ENCODE measurements at places on chromosomes 4 and X.

DNA sequence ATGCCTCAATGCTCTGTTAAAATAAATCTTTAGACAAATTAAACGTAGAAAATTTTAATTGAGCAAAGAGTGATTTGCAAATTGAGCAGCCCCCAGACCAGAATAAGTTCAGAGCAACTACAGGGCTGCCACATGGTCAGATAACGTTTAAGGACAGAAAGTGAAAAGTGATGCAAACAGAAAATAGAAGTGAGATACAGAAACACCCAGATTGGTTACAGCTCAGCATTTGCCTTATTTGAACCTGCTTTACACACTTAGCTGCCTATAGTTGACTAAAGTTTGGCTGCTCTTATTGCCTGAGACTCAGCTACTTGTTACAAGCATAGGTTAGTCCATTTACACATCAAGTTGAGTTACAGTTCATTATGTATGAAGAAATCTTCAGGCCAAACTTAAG, 1800.8 kb upstream of the PCDH10 start:
- no peak for DNase-seq

DNA sequence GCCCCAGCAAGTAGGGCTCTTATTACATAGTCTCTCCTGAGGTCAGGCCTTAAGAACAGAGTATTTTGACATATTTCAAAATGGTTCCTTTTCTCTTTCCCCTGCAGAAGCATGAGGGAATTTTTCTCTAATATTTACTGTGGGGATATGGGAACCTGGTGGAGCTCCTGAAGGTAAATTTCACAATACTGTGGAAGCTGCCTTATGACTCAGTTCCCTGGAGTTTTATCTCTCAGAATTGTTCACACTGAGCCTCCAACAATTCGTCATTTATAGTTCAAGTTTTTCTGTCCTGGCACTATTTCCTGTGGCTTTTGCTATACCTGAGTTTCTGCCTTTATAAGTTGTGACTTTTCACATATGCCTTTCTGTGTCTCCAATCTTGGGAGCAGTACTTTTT, 607.2 kb upstream of the NDST4 start:
- DNase-seq: no peak

DNA sequence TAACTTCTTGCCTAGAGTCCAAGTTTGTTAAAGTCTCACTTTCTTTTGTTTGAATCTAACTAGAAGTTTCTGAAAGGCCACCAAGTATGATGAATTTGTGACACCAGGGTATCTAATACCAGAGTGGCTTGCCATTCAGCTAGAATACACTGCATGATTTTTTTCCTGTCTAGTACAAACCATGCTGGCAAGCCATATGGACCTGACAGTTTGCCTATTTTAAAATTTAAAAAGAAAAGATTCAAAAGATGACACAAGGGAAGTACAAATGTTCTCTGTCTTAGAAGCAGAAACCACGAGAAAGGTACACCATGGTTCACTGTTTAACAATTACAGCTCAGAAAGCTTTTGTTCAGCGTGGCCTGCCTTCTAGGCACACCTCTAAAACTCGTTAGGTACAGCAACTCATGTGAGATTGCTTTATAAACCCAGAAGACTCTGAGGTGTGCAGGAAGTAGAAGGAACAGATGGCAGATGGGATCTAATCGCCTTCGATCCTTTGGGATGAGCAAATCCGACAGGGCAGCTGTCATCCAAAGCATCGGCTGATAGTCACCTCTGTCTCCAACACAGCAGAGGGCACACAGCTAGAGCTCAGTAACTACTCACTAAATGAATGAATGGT, 35.4 kb upstream of the CENPU start:
- no peak for DNase-seq

GRCh38 chrX:100207331-100208024, 202.6 kb downstream of the PCDH19 start:
- no peak for DNase-seq

GRCh38 chrX:129737916-129738315, 863 bp upstream of the XPNPEP2 start:
- DNase-seq: no peak

GRCh38 chrX:27964432-27964831, 16.8 kb downstream of the DCAF8L1 start:
- no peak for DNase-seq
